ENCODE measurements at places on chromosomes 1 and 21.

DNA sequence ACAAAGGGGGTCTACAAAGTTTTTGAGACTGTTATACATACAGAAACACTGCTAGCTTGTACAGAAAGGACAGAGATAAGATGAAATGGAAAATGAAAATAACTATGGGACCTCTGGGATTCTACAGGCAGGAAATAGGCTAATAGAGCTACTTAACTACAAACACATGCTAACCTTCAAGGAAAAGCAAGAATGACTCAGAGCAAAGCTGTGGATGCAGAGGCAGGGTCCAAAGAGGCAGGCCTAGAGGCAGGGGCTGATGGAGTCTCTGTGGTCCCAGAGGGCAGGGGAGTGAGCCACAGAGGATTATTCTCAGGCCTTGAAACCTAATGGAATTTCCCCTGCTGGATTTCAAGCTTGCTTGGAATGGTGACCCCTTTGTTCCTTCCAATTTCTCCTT is 18.7 kb upstream of the GOLT1A start:
- DNase-seq: no peak

DNA sequence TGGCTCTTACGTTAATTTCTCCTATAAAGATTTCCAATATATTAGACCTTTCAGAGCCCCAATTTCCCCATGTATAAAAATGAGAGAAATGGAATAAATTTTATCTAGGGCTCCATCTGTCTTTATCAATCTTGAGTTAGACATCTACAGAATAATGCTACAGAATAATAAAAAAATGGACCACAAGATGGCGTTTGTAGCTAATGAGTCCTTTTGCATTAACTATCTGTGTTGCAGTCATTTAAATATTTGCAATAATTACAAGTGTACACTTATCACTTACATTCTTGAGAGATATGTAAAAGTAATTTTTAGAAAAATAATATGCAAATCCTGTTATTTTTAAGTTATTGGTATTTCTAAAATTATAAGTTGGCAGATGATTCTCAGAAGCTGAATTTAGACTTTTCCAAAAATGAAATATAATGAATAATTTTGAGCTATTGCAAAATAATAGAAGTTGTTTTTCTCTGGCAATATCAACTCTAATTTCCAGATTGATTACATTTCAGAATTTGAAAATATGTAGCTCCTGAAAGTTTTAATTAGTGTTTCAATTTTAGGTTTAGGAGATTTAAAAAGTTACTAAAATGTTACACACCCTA is 87.7 kb downstream of the SNX7 start:
- no peak for DNase-seq

DNA sequence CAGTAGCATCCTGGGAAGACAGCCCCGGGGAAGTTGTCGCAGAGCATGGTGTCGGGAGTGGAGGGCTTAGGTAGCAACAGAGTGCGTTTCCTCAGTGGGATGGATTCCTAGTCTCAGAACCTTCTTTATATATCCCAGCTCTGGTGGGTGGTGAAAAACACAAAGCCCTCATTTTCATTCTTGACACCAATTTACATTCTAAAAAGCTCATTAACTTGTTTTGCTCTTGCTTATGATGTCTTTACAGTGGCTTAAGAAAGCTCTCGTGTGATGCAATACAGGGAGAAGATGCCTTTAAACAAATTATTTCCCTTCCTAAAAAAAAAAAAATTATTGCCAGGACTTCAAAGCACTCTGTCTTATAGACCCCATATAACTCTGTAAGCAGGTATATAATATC is at the start of gene KRTAP8-1:
TSS of gene KRTAP8-1 (minus strand) at position 101 of the 400 bp plus-strand sequence. CDS start at position 47, 54 bp downstream.
- no peak for DNase-seq

DNA sequence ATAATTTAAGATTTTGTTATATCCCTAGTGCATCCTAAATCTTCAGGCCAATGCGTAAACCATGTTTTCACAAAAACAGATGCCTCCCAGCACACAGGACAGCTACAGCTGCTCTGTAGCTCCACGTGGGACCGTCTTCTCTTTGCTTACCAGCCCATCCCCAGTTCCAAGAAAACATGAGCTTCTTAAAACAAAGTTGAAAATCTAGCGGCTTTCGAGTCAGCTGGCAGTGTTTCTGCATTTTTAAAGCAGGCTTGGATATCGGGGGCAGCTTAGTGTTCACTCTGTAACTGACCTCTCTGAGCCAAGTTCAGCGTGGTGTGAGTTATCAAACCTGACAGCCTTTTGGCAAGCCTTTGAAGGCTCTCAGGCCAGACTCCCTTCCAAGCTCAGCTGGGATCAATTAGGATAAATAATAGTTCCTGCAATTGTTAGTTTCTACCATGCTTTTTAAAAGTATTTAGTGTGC is 881.5 kb downstream of the LTN1 start:
- DNase-seq: no peak

GRCh38 chr1:22329148-22329515 is 122.5 kb upstream of the ZBTB40 start:
- DNase-seq: no peak

GRCh38 chr1:89755591-89755990 is 65.2 kb upstream of the LRRC8D start:
- DNase-seq: no peak
